ENCODE measurements at places on chromosomes 5 and 9.

DNA sequence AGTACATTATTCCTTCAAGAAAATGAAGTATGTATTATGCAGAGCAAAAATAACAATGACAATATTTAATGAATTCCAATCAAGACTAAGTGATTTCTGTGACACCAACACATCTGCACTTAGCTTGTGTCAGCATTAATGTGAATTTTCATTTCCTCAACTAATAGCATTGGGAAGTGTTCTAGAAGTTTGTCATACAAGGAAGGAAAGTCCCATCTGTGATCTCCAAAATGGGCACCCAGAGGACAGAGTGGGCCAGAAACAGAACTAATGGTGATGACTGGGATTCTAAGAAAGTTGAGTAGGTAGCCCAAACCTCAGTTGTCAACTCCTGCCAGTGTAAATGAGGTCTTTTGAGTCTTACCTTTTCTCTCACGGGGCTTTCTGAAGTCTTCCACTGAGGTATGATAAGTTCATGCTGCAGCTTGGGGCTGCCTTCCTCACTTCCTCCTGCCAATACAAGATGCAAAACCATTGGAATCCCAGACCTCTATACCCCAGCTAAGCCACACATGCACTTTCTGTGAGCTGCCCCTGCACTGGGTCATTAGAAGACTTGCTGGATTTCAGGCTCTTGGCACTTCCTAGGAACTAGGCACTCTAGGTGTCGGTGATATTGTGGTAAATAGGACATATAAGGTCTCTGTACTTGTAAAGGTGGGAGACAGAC is 4.9 kb downstream of the ADAM19 start:
- no peak for DNase-seq

DNA sequence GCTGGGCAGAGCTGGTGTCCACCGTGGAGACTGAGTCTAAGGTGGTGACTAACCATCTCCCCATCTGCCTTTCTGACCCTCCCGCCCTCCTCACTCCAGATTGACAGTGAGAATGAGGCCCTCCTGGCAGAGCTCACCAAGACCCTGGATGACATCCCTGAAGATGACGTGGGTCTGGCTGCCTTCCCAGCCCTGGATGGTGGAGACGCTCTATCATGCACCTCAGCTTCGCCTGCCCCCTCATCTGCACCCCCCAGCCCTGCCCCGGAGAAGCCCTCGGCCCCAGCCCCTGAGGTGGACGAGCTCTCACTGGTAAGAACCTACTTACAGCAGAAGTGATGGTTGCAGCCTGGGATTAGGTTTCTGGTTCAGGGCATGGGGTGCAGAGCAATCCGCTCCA is 96.5 kb downstream of the PPARGC1B start:
- DNase-seq = no peak

- DNase-seq = peak; percentile 32
These were observed 6.6 kb downstream of the PCDH12 start for GRCh38 chr5:141951332-141951781.

DNA sequence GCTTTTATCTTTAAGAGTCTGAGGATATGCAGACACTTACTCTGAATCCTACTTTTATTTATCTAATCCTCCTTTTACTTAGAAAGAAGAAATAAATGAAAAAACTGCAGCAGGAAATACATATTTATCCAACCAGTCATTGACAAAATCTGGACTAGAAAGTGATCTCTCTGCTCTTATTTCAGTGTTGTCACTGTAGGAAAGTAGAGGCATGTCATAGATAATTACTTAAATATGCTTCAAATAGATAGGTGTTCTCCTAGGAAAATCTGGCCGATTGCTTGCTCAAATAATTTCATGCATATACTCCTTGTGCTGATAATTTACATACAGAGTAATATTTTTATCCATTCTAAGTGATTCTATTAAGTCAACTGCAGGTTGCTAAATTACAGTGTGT is 2001.9 kb upstream of the C9orf72 start:
- no peak for DNase-seq

DNA sequence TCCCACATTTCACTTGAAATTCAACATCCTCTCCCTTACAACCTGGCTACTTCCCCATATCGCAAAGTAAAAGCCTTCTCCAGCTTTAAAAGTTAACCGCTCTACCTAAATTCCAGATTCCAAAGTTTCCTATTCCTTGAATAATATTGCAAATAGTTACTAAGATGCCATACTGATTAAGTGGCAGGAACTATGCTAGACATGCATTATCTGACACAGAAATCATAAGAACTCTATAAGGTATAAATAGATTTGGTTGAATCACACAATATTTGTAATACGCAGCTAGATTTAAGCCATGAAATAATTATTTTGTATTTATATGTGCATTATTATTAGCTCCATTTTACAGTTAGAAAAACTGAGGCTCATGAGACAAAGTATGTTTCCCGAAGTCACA is 92.8 kb downstream of the NFIB start:
- no peak for DNase-seq

- DNase-seq = no peak
These were observed 39.6 kb upstream of the SPATA31E1 start for GRCh38 chr9:87842878-87843585.

GRCh38 chr5:68303754-68304420 is 88.3 kb downstream of the PIK3R1 start:
- no peak for DNase-seq

GRCh38 chr5:66144834-66145390 is 812 bp downstream of the SREK1 start:
- no peak for DNase-seq

DNA sequence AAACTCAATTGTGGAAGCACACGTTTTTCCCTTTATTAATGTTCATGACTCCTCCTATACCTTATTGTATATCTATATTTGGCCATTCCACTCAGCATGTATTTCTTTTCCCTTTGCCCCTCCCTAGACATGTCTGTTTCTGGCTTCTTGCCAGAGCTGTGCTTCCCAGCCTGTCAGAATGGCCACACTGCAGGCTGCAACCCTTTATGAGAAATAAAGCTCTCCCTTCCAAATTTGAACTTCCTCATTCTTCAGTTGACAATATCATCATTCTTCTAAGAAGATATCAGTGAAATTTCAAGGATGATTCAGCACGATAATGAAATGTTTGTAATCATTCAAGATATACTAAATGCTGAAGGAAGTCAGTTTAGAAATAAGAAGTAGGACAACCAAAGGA is 107.6 kb upstream of the PRSS3 start:
- peak; percentile 22 for DNase-seq

- no peak for DNase-seq
These were observed 34.7 kb downstream of the INSL4 start for GRCh38 chr9:5265939-5266338.

GRCh38 chr9:112719696-112720095 is 1.8 kb upstream of the INIP start:
- no peak for DNase-seq

DNA sequence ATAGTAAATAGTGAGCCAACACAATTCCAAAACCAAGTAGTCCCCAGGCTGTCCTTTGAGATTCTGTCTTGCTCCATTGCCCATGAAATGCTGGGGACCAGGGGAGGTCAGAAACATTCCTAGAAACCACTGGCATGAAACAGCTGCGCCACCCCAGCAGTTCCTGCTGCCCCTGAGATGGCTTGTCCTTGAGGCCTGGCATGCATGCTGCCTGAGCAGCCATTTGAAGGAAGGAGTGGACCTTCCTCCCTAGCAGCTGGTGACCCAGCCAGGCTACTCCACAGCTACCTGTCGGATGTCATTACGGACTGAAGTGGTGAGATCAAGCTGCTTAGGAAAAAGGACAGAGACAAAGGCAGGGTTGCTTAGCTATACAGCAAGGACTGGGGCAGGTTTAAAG is 260.6 kb downstream of the DENND1A start:
- DNase-seq = no peak

- DNase-seq = no peak
These were observed 36.8 kb downstream of the ERGIC1 start for GRCh38 chr5:172870715-172871461.

DNA sequence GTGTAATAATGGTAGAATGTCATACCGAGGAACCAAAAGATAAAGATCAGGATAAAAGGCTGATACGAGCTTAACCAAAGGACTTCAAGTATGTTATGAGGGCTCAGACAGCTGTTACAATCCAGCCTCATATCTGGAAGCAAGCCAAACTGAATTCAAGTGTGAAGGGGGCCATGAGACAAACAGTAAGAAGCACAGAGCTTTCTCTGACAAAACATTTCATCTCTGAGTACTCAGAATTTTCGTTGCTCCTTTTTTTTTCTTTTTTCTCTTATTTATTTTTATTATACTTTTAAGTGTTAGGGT is 52.9 kb upstream of the CD180 start:
- no peak for DNase-seq

DNA sequence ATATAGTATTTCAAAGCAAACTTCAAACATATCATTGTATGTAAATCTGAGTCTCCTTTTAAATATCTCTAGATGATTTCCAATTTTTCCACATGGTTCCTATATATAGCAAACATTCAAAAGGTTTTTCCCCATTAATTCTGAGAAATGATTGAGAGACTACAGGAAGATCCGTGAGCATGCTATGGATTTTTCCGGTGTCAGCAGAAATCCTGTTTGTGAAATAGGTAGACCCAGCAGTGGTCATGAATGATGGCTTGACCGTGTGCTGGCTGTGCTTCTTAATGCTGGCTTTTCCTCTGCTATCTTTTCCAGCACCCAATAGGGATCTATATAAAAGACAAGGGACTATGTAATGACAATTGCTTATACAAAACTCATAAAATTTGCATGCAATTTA is 485.3 kb downstream of the PSAT1 start:
- DNase-seq = no peak

- DNase-seq = no peak
These were observed 719.0 kb downstream of the PTPRD start for GRCh38 chr9:9893837-9894236.

DNA sequence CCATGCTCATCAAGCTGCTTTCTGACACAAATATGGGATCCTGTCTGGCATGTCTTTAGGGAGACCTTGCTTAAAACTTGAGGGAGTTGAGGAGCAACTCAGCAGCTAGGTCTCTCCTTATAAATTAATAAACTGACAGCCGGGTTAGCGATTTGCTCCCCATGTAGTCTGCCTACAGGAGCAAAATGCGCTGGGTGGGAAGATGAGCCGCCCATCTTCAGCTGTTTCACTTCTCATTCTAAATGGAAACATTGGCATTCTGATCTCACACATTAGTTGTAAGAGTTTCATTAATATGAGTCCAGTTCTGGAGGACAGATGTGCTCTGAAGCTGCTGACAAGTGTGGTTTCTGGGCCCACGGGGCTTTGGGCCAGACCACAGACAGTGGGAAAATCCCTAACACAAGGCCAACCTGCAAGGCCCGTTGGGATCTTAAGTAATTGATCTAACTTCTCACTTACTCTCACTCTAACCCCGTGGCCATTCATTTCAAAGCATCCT is 197.0 kb downstream of the MCTP1 start:
- DNase-seq = no peak

DNA sequence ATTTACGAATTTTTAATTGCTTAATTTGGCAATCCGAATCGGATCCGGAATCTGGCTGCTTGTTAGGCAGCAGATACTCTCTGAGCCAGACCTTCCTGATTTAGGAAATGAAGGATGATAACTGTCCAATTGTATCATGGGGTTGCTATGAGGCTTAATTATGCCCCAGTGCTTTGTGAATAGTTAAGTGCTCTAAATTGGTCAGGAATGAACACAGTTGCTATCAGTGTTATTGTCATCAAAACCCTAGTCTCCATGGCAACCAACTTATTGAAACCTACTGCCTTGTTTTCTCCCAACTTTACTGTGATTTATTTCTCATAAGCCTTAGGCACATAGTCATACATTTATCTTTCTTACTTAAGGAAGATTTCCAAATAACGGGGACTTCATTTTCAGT is 47.9 kb downstream of the MAMDC2 start:
- no peak for DNase-seq

DNA sequence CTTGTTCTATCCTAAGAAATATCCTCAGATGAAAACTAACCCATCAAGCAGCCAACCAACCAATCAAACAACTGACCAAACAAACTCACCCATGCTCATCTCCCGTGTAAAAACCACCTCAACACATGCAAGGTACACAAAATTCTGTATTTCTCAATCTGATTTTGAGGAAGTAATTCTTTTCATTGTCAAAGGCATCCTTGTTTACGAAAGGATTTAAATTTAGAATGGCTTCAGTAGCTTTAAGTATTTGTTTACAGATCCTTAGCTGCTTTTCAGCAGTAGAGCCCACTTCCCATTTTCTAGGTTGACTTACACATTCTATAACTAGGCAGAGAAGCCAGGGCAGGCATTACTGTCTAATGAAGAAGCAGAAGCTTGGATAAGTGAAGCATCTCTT is 78.6 kb downstream of the NTRK2 start:
- no peak for DNase-seq

- no peak for DNase-seq
These were observed 1577.6 kb downstream of the EFNA5 start for GRCh38 chr5:106093134-106093533.

GRCh38 chr9:130940693-130941576 is 1.9 kb upstream of the FIBCD1 start:
- peak; percentile 60 for DNase-seq

- DNase-seq = no peak
These were observed 188.9 kb downstream of the HSD17B3 start for GRCh38 chr9:96113032-96113431.

GRCh38 chr9:115494393-115494792 is 376.4 kb upstream of the TNC start:
- DNase-seq = no peak

DNA sequence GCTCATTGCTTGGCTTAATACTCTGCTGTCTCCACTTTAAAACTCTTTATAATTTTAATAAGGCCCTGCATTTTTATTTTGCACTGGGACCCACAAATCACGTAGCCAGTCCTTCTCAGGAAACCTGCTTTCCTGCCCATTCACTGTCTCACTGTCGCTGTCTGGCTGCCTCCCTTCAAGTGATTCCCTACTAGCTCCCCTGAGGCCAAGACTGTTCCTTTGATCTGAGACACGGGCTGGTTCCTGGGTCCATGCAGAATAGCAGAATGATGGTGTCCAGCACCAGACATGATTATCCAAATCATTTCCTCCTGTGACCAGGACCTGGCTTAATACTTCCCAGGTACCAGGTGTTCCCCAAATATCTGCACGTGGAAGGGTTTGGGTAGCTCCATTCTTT is 597.1 kb upstream of the KLF4 start:
- no peak for DNase-seq

- DNase-seq = no peak
These were observed 23.0 kb downstream of the SLC28A3 start for GRCh38 chr9:84317563-84317962.
